Left lobe of liver (tissue), 2 donors: ENCODE measurements at places on chromosomes 11 and 22.
A peak's percentile ranks its signal among the peaks of the same experiment; 100 is the strongest.

DNA sequence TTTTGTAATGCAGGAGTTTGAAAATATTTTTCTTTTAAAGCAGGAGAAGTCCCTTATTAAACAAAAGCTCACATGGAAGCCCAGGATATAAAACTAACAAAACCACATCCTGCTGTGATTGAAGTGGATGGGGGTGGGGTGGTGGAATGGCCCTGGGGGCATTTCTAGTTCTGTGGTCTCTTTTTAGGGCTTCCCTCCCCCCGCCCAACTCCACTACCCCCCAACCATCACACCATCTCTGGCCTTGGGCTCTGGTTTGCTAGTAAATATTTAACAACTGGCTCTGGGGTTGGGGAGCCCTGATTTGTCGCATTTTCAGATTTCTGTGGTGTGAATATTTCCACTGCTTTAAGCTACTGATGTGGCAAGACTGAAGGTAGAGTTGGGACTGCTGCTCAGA, 279.6 kb upstream of the PLET1 start:
- DNase-seq: no peak

GRCh38 chr11:45216901-45217300, 69.2 kb downstream of the SYT13 start:
- DNase-seq: no peak

DNA sequence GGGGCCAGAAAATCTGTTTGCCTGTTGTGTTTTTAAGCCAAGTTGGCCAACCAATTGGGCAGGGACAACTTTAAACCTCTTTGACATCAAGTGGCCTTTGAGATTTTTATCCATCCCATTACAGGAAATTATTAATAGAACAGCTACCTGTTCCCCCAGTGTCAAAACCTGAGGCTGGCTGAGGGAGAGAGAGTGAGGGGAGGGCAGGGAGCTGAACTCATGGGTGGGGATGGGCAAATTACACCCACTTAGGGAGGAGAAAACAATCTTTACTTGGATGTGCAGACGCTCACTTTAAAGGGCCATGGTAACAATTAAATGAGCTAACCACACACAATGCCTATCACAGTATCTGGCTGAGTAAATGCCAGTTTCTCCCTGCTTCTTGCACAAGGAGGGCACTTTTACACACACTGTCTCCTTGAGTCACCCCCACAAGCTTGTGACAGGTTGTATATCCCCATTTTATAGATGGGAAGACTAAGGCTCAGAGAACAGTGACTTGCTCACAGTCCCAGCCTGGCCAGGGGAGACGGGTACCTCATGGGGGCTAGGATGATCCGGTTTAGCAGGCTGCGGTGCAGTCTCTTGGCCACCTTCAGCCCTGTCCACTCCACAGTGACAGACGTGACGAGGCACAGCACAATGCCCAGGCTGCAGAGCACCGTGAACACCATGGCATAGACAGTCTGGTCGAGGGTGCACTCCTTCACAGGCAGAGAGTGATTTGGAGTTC, 17.8 kb upstream of the KCNJ11 start:
- DNase-seq: no peak

DNA sequence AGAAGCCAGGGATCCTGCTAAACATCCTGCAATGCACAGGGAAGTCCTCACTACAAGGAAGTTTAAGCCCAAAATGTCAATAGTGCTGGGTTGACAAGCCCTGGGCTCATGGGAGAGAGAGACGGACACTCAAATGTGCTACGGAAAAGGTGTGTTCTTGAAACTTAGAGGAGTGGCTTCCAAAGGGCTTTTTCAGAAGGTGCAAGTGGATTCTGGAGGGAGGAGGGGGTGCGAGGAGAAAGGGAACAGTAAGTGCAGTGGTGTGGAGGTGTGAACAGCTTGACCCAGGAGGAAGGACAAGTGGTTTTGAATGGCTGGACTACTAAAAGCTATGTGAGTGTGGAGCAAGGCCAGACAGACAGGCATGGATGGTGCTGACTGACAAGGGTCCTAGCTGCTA, 50.4 kb upstream of the CECR2 start:
- DNase-seq: no peak

DNA sequence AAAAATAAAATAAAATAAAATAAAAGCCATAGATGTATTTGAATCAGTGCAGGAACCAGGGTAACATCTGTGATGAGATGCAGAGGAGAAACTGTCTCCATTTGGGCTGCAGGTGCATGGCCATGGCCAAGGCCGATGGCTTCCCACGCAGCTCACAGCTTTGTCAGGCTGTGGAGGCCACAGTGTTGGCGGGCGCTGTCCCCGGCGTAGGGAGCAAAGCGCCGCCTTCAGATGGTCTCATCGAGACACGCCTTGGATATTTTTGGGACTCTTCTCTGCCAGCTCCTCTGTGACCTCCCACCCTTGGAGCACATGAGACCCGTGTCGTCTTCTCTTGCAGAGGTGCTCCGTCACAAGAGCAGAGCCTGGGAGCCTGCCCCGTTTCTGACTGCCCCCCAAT, 38.6 kb downstream of the MUC6 start:
- no peak for DNase-seq

GRCh38 chr11:60872961-60873524, 5.7 kb downstream of the ZP1 start:
- peak; percentile 32 for DNase-seq

DNA sequence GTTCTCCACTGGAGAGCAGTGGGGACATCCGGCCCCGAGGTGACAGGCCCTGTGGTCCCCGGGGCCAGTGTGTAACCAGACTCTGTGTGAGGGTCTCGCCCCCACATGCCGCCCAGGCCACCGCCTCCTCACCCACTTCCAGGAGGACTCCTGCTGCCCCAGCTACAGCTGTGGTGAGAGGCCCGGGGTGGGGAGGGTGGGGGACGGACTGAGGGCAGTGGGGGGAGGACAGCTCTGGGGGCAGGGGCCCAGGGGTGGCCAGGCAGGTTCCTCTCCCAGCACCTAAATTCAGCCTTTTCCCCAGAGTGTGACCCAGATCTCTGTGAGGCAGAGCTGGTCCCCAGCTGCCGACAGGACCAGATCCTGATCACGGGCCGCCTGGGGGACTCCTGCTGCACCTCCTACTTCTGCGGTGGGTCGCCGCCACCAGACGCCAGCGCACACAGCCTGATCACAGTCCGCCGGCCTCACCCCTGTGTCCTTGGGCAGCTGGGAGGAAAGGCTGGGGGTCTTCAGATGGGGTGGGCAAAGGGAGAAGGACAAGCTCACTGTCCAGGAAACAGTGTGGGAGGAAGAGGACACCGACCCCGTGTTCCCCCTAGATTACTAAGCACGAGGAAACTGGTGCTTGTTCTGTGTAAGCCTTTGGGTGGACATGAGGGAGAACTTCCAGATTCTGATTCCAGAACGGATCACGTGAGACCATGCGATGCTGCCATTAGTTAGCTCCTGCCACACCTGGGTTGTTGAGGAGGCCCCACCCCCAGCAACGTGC, 84.4 kb upstream of the MYOD1 start:
- no peak for DNase-seq

DNA sequence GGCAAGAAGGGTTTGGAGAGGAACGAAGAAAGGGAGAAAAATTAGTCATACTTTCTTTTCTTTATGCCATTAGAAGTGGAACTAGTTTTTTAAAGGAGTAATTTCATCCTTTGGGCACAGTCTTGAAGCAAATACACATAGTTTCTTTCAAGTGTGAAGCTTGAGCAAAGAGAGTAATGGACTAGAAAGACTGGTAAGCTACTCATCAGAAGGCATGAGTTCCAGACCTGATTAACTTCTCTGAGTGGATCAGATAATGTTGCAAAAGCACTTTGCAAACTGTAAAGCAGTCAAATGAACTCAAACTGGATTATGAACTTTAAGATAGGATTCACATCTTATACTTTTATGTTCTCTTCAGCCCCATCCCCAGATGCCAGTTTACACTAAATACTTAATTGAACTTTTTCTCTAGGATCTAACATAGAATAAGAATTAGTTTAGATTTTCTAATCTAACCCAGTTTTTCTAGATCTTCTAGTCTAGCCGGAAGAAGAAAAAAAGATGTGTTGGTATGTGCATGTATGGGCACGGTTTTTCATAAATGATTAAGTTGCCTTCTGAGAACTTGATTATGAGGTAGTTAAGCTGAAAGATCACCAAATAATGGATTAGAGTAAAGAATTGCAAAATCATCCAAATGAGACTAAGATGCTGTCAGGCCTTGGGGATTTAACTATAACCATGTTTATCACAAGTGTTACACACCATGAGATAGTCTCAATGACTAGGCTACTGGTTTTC, 2.5 kb downstream of the DDIAS start:
- DNase-seq: no peak

- peak; percentile 44 for DNase-seq
These were observed 13.3 kb downstream of the ASCL2 start for GRCh38 chr11:2256951-2257700.

- no peak for DNase-seq
These were observed 77.1 kb upstream of the PRR5 start for GRCh38 chr22:44624689-44625420.

DNA sequence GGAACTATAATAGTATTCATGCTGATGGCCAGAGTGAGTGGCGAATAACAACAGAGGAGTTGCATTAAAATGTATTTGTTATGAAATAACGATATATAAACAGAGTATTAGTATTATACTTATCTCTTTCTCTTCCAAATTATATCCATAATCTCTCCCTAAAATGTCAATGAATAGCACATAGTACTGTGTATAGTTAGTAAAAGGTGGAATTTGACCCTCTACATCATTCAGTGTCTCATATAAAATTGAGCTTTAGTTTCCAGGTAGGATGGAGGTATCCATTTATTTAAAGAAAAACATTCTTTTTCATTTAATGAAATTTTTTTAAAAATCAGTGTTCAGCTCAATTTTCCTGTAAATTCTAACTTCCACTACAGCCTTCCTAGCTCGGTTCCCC, 34.4 kb upstream of the TECTA start:
- no peak for DNase-seq

- DNase-seq: no peak
These were observed 5.3 kb downstream of the SLC7A4 start for GRCh38 chr22:21026783-21027692.

GRCh38 chr11:71986131-71986530, 12.6 kb upstream of the IL18BP start:
- no peak for DNase-seq

- peak; percentile 40 for DNase-seq
These were observed 123.7 kb downstream of the KCNQ1OT1 start for GRCh38 chr11:2576111-2576510.

DNA sequence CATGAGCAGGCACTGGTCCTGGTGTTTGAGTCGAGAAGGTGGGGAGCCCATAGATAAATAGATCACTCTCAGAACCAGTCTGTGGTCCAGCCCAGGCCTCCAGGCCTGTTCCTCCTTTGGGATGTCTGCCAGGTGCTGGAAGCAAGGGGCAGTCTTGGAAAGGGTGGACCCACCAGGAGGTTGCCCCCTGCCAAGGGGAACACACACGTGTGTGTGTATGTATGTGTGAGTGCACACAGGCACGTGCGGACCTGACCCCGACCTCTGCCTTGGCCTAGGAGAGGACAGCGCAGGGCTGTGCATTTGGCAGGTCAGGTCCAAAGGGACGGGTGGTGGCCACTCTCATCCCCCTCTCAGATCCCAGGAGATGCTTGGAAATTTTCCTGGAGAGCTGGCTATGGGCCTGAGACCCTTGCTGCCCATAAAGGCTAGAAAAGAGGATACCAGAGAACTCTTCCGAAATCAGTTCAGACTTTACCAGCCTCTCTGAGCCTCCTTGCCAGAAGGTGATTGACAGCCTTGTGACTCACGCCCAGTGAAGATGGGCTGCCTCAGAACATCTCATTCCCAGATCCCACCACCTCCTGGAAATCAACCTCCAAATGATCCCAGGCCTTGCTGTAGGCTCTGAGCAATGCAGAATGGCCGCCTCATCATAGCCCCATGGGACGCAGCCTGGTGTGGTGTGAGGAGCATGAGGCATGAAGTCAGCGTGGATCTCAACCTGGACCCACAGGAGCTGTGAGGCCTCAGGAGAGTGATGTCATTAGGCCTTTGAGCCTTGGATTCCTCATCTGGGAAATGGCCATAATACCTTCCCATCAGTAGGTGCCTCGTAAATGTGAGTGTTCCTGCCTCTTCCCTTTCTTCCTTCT, 24.0 kb upstream of the CREB3L1 start:
- DNase-seq: no peak

- no peak for DNase-seq
These were observed 7.4 kb upstream of the CLMP start for GRCh38 chr11:123202155-123203151.

GRCh38 chr11:92797874-92798273, 171.6 kb upstream of the MTNR1B start:
- no peak for DNase-seq

- no peak for DNase-seq
These were observed 164.0 kb upstream of the SYT13 start for GRCh38 chr11:45450189-45450588.

GRCh38 chr22:20955548-20955947, 11.5 kb upstream of the AIFM3 start:
- no peak for DNase-seq

DNA sequence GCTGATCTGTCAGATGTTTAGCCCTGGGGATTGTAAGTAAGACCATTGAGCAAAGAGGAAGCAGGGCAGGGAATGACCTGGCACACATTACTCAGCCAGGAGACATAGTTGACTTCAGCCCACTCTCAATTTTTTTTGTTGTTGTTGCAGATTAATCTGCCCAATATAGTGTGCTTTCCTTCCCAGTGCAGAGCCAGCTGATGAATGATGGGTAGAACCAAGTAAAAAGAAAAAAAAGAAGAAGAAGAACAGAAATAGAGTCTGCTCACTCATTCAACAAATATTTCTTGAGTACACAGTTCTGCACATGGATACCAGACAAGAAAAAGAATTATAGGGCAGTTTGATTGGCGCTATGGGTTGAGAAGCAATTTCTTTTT, 292.7 kb downstream of the ETS1 start:
- DNase-seq: no peak

DNA sequence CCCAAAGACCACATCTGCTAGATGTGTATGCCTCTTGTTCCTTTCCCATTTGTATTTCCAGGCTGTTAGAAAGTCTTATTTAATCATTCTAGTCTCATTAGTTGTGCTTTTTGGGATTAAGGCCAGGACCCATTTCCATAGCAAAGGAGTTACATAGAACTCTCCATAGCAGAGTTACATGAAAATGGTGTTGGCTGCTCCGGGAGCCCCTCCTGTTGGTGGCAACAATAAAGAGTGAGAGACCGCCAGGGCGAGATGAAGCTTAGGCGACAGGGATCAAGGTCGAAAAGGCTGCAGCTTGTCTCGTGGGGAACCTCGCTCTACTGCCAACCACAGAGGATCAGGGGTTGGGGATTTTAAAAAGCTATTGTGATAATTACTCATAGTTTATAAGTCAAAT, 58.3 kb downstream of the GRIK4 start:
- no peak for DNase-seq

- DNase-seq: no peak
These were observed 22.7 kb upstream of the PLEKHA7 start for GRCh38 chr11:17036666-17037658.

DNA sequence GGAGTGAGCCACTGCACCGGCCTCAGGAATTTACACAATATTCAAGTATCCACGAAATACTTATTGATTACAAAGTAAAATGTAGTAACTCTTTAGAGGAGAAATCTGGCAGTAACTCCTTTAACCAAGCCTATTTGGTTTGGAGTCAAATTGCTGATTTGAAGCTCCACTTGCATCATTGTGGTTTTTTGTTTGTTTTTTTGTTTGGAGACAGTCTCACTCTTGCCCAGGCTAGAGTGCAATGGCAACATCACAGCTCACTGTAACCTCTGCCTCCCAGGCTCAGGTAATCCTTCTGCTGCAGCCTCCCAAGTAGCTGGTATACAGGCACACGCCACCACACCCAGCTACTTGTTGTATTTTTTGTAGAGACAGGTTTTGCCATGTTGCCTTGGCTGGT, 6.4 kb upstream of the QSER1 start:
- DNase-seq: peak; percentile 56

GRCh38 chr11:132588366-132588765, 943.9 kb downstream of the OPCML start:
- DNase-seq: no peak
